ENCODE measurements at places on chromosomes 7 and 10.

DNA sequence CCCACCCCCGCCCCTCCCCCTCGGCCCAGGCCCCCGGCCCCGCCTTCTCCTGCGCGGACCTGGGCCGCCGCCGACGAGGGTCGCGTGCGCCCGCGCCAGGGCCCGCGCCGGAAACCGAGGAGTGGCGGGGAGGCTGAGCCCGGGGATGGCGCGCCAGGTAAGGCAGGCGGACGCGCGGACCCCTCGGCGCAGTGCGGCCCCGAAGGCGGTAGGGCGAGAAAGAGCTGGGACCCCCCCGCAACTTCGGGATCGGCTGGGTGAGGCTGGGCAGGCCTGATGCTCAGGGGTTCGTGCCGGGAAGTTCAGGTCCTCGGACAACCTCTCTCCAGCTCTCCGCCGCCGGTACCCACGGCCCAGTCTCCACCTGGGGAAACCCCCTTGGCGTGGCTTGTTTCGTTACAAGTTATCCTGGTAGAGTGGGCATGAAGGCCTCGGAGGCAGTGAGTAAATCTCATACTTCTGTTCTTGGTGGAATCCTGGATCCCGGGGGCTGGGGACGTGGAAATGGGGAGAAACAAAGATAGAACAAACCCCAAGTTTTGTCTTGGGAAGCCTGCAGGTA is 58.4 kb downstream of the ZNF467 start:
- no peak for DNase-seq

DNA sequence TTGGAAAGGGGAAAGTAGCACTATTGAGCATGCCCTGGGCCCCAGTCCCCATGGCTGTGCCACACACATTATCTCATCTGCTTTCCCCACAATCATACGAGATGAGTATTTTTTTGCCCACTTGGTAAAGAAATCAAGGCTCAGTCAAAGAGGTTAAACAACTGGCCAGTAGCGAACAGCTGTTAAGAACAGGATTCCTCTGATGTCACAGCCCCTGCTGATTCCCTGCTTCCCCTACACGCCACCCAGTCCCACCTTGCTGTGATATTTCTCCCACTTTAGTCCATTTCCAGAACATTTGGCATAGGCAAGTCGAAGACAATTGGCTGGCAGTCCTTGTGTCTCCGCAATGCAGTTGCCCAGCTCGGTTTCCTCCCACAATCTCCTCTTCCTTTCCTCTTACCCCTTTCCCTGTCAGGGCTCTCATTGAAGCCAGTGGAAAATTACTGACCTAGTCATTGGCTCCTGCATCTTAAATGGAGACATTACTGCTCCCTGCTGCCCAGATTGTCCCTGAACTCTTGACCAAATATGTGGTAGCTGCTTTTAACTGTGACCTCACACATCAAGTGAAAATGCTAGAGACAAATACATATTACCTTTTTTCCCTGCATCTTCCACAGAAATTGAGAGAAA is 56.5 kb upstream of the EEPD1 start:
- DNase-seq, result no peak

GRCh38 chr10:22677333-22677732 is 37.0 kb downstream of the PIP4K2A start:
- DNase-seq, result no peak

GRCh38 chr10:125213541-125214282 is 53.3 kb upstream of the CTBP2 start:
- DNase-seq, result no peak

DNA sequence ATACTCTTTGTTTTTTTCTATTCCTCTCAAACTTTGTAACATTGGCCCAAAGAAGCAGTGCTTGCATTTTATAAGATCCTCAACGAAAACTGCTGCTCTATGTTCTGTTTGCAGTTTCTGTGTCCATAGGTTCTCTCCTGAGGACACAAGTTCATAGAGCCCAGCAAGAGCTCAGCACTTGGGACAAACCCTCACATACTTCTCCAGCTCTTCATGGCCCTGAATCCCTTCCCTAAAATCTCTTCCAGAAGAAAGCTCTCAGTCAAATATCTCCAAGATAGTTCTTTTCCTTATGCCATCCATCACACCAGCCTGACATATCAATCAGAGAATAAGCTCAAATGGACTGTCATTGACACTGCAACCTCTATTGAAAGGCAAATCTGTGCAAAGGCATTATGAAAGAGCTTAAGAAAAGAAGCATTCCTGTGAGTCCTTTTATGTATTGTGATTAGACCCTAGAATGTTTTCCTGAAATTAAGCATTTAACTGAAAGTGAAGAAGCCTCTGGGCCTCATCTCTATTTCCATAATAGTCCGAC is 405.5 kb downstream of the ANKRD7 start:
- DNase-seq, result no peak

- no peak for DNase-seq
These were observed 95.7 kb downstream of the SLIT1 start for GRCh38 chr10:97090035-97090434.

DNA sequence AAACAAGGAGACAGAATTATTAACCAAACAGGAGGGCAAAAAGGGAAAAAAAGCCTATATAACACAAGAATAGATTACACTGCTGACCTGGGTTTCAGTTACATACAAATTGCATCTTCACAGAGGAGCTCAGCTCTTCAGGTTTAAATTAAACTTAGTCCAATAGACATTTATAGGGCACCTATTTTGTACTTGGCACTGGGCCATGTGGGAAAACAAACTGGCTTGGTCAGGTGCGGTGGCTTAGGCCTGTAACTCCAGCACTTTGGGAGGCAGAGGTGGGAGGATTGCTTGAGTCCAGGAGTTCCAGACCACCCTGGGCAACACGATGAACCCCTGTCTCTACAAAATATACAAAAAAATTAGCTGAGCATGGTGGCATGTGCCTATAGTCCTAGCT is 62.3 kb upstream of the CCDC6 start:
- DNase-seq, result no peak

DNA sequence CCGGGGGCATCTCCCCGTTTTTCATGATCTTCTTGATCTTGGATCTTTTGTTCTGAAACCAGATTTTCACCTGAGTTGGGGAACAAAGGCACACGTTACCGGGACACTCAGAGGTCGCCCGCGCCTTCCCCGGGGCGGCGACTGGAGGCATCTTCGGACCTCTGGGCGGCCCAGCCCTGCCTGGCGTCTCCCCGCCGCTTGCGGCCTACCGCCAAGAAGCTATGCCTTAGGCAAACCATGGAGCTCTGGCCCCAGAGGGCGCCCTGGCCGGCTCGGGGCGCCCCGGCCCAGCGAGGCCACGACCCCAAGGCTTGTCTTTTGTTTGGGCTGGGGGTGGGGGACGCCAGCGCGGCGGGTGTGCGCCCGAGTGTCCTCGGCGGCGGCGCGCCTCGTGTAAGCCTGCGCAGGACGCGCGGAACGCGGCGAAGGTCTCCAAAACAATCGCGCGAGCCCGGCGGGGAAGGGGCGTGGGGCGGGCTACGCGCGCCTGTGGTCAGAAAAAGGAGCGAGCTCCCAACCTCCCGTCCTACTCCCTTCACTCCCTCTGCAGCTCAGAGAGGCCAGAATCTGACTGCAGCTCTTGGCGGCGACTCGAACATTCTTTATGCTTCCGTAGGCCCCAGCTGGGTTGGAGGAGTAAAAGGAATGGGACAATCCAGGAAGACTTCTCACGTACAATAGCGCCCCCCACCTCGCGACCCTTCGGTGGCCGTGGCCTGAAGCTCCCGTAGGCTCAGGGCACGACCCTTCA is 3.5 kb downstream of the DLX5 start:
- DNase-seq, result no peak

DNA sequence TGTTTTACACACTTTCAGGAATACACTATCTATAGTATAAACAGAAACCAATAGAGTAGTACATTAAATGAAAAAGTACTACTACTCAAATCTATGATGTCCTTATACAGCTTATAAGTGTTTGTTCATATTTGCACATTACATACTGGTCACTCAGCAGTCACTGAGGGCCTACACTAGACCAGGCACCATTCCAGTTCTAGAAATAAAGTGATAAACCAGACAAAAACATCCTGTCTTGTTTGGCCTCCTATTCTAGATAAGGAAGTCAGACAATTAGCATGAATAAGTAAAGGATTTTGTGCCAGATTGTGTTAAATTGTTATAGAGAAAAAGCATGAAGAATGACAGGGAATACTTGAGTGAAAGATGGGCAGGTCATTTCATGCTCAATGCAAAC is 219.0 kb downstream of the CRPPA start:
- no peak for DNase-seq

DNA sequence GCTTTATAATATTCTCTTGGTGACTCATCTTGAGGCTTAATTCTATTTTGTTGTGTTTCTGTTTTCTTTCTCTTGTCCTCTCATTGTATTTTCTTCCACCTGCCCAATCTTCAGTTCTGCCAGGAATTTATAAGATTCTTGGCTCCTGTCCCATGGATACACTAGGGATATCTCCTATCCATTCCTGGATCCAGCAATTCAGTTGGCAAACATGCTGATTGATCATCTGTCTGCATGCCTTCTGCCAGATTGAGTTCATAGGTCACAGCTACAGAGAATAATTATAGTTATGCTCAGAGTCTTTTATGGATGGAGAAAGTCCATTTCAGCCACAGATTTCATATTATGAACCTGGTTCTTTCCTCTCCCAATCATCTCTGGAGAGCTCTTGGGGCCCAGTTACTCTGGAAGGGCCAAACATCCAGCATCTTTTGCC is 140.4 kb upstream of the MAGI2 start:
- DNase-seq, result peak; percentile 55

DNA sequence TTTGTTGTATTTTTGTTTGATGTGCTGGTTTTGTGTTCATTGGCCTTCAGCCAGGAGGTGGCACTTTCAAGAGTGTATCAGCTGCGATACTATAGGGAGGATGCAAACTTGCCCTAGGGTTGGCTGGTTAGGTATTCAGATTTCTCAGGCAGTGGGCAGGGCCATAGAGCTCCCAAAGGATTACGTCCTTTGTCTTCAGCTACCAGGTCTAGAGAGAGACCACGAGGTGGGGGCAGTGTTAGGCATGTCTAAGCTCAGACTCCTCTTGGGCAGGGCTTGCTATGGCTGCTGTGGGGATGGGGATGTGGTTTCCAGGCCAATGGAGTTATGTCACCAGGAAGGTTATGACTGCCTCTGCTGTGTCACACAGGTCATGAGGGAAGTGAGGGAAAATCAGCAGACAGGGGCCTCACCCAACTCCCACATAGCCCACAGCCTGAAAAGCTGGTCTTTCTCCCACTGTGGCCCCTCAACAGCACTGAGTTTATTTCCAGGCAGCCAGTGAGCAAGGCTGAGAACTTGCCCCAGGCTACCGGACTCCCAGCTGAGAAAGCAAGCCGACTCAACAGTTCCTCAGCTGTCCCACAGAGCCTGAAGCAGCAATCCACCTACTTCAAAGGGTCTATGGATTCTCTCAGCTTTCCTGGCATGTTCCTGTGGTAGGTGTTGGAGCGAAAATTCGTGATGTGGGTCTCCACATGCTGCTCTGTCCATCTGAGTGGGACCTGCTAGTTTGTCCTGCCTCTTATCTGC is 227.4 kb upstream of the COBL start:
- DNase-seq, result peak; percentile 96
